ENCODE measurements at places on chromosomes 3 and 15.
A peak's percentile ranks its signal among the peaks of the same experiment; 100 is the strongest.

DNA sequence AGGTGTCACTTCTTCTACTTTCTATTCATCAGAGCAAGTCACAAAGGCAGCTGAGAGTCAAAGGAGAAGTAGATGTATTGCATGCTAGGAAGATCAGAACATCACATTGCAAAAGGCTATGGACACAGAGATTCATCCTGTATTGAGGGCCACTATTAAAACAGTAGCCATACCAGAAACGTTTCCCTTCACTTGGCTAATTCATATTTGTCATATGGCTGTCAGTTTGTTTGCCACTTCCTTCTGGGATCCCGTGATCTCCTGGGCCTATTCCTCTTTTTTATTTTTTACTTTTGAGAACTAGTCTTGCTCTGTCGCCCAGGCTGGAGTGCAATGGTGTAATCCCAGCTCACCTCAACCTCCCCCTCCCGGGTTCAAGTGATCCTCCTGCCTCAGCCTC, 184.0 kb upstream of the SATB1 start:
- DNase-seq: no peak

- DNase-seq: no peak
These were observed 21.3 kb downstream of the VGLL3 start for GRCh38 chr3:86969500-86970189.

- no peak for DNase-seq
These were observed 4.9 kb upstream of the TJP1 start for GRCh38 chr15:29826908-29827820.

DNA sequence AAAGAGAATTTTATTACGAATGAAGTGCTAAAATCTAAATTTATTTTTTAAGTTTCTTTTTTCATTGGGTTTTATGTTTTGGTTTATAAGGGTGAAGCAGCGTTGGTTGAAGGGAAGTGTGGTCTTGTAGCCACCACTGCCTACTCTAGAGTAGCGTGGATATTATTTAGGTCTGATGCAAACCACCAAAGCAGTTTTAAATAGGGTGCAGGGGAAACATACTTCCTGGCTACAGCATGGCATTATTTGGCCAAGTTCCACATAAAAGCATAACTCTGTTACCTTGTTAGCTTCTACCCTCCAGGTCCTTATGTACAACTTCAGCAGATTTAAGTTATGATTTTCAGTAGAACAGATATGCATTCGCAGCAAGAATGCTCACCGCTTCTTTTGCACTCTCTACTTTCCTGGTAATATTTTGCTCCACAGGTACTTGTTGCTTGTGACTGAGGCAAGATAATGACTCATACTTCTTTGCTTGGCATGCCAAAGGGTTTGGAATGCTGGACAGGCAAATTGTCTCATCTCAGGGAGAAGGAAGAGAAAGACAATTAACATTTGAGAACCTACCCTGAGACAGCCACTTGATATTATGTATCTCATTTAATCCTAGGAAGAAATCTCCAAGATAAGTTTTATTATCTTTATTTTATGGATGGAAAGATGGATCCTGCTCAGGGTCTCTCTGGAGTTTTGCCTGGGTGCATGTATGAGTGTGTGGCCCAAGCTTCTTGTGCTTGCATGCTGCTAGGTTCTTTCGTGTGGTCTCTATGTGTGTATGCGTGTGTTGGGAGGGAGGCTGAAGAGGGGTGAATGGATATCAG, 5.4 kb downstream of the TGFBR2 start:
- DNase-seq: no peak

DNA sequence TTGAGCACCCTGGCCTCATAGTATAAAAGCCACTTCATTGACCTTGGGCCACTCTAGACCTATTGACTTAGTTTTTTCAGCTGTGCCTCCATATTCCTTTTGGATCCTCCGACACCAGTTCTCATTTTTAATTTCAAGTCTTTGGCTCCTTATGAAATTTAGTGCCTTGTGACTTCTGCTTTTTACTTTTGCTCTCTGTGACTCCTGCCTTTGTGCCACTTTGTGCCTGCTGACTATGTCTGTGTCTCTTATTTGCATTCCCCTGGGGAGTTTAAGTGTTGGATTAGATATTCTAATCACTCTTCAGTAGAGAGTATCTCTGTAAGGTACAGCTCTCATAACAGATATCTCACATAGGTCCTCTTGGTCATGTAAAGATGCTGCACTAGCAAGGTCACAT, 39.6 kb upstream of the GPR149 start:
- no peak for DNase-seq

DNA sequence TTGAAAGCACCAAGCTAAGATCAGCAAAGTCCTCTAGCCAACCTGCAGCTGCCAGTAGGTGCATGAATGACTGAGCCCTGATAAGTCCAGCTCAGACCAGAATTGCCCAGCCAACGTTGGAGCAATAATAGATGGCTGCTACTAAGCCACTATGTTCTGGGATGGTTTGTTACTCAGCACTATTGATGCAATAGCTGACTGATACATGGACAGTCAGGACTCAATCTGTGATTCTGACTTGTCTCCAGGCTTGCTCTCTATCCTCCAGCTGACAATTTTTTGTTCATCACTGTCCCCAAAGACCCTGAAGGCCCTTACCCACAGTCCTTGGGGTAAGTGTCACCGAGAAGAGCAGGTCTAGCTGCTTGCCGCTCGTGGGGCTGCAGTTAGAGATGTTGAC, 55.3 kb downstream of the CDCP1 start:
- DNase-seq: no peak

GRCh38 chr15:67079361-67079760, 14.0 kb downstream of the SMAD3 start:
- no peak for DNase-seq

- no peak for DNase-seq
These were observed 451.8 kb upstream of the IL12A start for GRCh38 chr3:159536876-159537275.

- DNase-seq: peak; percentile 76
These were observed 30.7 kb upstream of the ST3GAL6 start for GRCh38 chr3:98732286-98733052.

DNA sequence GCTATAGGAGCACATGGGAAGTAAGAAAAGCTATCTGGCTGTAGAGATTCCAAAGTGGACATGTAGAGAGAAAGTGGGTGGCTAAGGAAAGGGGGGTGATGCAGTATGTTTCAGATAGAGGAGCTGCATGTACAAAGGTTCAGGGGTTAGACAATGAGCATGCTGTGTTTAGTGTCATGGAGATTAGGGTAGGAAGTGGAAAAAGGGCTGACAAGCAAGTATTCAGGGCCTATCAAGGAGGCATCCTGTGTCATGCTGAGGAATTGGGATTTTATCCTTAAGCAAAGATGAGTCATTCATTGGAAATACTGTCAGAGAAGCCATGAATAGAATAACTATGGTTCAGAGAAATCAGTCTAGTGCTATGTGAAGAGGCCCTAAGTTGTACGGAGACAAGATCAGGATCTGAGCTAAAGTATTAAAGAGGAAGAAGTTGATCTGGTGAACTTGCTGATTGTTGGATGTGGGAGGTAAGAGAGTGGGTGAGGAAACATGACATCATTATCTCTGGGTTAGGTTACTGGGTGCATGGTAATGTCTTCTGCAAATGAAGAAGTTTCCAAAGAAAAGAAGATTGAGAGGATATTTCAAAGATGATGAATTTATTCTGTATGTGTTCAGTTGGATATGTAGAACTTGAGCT, 176.7 kb upstream of the GOLIM4 start:
- no peak for DNase-seq

DNA sequence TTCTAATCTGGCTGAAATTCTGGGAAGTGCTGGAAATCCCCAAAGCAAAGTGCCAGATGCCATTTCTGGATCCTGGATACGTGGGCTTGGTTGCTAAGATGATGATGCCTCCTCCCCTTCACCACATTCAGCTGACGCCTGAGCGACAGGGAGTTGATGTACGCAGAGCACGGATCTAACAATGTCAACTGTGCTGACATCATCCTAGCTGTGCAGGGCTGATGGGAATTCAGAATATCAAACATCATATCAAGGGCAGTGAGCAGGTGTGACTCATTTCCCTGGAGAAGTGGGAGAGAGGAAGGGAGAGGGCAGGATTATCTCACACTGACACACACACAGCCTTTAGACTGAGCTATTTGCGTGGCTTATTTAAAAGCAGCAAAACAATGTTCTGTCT, 92.6 kb upstream of the ZBTB20 start:
- DNase-seq: no peak

DNA sequence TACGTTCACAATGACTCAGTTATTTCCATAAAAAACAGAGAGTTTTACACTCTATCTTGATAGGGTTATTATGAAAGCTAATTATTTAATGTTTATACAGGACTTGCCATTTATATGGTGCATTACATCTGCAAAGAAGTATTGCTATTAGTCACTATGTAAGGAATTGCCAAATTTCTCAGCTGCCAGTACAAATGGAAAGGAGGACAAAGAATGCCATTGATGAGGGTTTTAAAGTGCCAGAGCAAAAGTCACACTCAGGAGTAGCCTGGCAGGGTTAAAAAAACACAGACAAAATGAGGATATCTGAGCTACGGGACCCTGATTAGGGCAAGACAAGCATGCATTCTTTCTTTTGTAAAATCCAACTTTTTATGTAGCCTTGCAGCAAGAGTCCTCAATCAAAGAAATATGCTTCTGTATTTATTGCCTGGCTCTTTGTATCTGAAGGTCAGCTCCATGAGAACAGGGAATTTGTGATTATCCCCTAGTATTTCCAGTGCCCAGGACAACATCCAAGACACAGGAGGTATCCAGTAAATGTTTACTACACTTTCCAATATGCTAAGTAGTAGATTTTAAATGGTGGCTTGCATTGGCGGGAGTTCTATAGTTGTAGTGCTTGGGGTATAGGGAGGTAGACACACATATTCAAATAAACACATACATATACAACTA, 1013.6 kb downstream of the ROBO1 start:
- DNase-seq: no peak

GRCh38 chr15:53590380-53590779, 169.1 kb downstream of the WDR72 start:
- DNase-seq: no peak

DNA sequence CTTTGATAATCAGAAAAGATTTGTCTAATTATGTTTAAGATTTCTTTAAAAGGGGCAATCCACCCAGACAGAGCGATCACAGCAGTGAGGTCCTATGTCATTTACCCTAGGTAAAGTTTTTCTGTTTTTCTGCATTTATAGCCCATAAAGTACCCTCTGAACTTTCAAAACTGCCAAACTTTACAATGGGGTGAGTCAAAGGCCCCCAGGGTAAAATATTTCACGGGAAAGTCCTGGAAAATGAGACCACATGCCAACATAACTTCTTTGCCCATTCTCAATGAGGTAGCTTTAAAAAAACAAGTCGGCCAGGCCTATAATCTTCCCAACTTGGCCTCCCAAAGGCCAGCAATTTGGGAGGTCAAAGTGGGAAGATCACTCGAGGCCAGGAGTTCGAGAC, 53.0 kb downstream of the SUCLG2 start:
- DNase-seq: no peak

GRCh38 chr3:17195856-17196604, 311.3 kb downstream of the PLCL2 start:
- no peak for DNase-seq

DNA sequence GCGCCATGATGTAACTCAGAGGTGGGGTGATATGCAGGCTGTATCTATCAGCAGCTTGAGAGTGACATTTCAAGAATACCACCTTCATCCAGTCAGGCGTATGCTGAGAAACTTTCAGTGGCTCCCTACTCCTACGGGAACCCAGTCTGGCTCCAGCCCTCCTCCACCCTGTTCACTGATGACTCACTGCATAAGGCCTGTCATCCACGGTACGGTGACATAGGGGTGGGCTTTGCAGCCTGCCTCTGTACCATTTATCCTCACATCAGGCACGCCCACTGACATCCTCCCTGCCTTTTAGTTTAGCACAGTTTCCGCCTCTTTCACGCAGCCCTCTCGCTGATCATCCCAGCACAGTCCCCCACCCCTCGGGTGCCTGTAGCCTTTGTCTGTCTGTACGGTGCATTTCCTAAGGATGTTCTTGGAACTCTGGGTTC, 11.7 kb downstream of the PXYLP1 start:
- no peak for DNase-seq

DNA sequence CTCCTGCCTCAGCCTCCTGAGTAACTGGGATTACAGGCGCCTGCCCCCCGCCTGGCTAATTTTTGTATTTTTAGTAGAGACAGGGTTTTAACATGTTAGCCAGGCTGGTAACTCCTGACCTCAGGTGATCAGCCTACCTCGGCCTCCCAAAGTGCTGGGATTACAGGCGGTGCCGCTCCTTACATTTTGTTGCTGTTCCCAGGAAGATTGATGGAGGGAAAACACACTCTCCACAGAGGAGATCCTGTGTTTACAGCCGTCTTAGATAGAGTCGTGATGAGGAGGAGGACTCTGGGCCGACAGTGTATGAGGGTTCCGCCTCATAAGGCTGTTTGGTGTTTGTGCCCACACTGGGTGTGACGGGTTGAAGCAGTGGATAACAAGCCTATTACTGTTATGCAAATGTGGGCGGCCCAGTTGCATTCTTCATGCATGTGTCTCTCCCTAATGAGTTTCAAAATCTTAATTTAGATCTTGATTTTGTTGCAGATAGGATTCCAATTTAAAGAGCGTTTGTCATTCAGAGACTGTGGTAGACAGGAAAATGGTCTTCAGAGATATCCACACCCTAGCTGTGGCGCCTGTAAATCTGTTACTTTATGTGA, 60.0 kb downstream of the APBA2 start:
- DNase-seq: no peak

- no peak for DNase-seq
These were observed 1.5 kb downstream of the POLR2M start for GRCh38 chr15:57708047-57708446.

GRCh38 chr3:82078246-82078645, 316.8 kb upstream of the GBE1 start:
- DNase-seq: no peak

GRCh38 chr15:63371297-63371918, 10.2 kb downstream of the CA12 start:
- no peak for DNase-seq

GRCh38 chr15:41905036-41905793, 11.4 kb upstream of the SPTBN5 start:
- DNase-seq: no peak

GRCh38 chr15:67228286-67228685, 26.2 kb downstream of the AAGAB start:
- DNase-seq: no peak

DNA sequence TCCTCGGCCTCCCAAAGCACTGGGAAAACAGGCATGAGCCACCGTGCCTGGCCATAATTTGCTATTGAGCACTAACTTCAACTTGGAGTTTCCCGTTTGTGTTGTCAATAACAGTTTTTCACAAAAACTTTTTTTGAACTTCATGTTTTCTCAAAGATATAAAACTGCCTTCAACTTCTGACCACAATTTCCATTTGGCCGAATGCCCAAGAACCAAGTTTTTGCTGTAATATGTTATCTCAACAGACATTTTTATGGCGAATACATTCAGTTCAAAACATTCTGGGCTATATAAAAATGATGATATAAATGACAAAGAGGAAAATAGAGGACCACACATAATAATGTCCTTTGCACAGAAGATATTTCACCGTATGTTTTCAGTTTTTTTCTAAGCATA, 56.4 kb downstream of the NEDD4 start:
- DNase-seq: no peak

DNA sequence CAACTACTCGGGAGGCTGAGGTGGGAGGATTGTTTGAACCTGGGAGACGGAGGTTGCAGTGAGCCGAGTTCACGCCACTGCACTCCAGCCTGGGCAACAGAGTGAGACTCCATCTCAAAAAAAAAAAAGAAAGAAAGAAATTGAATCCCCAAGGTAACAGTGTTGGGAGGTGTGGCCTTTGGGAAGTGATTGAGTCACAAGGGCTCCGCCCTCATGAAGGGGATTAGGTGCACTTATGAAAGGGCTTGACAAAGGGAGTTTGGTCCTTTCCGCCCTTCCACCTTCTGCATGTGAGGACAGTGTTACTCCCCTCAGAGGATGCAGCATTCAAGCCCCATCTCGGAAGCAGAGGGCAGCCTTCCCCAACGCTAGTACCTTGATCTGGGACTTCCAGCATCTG, 21.3 kb downstream of the POC1A start:
- DNase-seq: no peak

Measured in kidney (tissue), 22 donors.